ENCODE measurements at places on chromosomes 13 and 19. TPM values are rescaled to one million over a fixed set of nuclear protein-coding genes. Genes with fewer than 3 reads are reported as not detected.

DNA sequence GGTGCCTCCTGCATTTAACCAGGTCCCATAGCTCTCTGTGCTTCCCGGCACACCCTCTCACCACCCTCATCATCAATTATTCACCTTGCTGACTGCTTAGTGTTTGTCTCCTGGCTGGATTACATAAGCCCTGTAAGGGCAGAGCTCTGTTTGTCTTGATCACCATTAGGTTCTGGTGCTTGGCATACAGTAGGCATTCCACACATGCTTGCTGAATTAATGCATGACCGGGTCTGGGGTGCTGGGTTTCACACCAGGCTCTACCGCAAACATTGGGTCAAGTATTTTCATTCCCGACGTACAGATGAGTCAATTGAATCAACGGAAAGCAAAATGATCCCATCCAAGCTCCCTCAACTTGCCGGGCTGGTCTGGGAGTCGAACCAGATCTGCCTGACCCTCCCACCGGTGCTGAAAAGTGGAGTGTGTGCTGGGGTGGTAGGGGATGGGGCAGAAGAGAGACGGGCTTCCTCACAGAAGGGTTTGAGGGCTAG is 28.5 kb downstream of the VAV1 start:
- no peak for DNase-seq

DNA sequence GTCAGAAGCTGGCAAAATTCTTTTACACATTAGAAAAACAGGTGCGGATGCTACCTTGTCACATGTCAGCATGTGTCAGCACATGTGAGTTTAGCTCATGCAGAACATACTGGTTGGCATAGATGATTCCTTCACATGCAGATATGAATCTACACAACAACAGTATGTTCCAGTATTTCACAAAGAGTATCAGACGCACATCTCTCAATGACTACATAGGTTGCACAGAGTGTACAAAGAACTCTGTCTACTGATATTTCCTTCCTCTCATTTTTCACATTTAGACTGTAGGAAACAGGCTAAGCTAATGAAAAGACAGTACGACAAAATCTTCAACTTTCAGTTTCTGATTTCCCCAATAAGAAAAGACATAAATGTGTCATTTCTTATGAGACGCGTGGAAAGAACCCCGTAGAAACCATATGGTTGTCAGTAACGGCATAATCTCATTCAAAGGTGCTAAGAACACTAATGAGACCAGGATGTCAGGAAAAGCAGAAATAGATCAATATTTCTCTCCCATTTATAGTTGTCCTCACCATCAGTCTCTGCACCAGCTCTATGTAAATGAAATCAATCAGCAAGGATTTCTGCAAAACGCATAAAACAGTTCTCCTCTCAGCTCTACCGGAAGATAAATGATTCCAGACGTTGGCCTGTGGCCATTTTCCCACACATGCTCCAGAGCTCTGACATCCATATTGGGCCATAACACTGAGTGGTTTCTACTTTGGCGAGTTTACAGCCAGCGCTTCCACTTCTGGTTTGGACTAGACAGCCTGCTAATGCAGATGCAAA is 81.2 kb downstream of the STARD13 start:
- no peak for DNase-seq

DNA sequence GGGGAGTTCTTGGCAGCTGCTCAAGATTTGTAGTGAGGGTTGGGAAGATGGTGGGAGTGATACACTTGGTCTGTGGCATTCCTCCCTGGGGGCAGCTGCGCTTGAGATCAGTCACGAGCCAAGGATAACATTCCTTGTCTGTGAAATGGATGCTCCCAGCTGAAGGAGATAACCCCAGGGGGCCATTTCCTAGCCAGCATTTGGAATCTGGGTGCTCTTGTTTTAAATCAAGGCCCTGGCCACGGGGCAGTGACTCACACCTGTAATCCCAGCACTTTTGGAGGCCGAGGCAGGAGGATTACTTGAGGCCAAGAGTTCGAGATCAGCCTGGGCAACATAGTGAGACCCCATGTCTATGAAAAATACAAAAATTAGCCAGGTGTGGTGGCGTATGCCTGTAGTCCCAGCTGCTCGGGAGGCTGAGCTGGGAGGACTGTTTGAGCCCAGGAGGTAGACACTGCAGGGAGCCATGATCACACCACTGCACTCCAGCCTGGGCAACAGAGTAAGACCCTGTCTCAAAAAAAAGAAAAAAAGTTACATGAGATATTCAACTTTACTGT is 4.6 kb downstream of the PKN1 start:
- no peak for DNase-seq

DNA sequence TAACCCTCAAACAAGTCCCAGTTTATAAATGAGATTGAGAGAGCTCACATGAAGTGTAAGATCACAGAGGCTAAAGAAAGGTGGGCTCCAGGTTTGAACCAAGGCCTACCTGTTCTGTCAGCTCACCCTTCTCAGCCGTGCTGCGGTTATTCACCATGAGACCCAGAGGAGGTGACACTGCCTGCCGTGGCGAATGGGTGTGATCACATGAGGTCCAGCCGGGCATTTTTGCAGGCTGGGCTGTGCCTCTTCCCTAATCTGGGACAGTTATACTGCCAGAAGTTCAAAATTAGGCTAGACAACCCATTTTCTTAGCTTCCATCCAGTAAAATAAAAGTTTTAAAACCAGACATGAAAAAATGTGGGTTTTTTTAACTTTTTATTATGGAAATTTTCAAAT is 146.8 kb downstream of the FOXO1 start:
- no peak for DNase-seq

- DNase-seq: no peak
Measured at GRCh38 chr19:35088131-35088913, 27.3 kb upstream of the FXYD3 start.

GRCh38 chr13:49302817-49303216 is 55.1 kb downstream of the CDADC1 start:
- no peak for DNase-seq

DNA sequence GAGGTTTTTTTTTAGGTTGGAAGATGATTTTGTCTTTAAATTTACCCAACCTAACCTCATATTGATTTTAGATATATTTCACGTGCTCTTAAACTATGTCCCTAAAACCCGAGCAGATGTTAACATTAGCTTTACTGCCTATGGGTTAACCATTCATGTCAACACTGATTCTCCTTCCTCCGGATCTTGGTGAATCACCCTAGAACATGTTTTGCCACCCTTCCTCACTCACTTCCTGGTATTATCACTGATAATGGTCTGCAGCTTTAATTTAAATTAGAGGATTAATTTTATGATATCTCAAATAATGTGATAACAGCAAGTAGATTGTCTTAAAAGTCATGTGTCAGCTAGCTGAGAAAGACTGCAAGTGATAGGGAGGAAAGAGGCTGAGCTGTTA is 31.9 kb downstream of the HTR2A start:
- no peak for DNase-seq

PDE4A gene
- 1.7 TPM for total RNA-seq
